ENCODE measurements at places on chromosomes 3 and 15. TPM values are rescaled to one million over a fixed set of nuclear protein-coding genes. Genes with fewer than 3 reads are reported as not detected.

DNA sequence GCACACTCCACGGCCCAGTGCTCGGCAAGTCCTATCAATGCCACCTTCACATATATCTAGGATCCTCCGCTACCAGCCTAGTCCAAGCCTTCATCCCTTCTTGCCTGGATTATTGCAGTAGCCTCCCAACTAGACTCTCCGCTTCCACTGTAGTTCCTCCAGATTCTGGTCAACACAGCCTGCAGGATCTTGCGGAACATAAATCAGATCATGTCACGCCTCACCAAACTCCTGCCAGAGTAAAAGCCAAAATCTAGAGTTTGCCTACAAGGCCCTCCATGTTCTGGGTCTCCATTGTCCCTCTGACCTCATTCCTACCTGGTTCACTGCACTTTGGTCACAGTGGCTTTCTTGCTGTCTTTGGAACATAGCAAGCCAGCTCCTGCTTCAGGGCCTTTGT, 3.6 kb downstream of the BDH1 start:
- DNase-seq = no peak

DNA sequence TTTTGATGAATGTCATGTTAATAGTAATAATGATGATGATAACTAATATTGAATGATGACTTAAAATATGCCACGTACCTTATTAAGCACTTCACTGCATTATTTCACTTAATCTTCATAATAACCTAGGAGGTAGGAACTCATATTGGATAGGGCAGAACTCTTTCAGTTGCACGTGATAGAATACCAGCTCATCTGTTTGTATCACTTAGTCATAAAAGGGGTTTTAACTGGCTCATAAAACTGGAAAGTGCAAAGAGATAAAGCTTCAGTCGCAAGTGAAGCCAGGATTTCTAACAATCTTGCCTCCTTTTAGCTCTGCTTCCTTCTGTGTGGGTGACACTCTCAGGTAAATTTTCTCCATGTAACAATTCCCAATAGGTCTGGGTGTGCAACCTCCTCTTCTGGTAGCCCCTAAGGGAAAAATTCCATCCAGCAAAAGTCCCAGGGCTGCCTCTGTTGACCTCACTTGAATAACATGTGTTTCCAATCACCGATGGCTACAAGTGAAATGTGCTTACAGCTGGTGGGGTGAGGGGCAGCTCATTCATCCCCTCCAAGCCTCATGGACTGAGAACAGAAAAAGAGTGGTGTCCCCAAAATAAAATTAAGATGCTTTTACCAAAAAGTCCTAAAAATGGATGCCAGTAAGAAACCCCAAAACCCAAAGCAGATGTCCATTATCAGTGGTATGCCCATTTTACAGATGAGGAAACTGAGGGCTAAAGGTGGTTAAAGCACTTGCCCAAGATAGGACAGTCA, 9.3 kb downstream of the GXYLT2 start:
- DNase-seq = no peak

The HIGD2B gene
- total RNA-seq = not detected

- no peak for DNase-seq
Measured at GRCh38 chr3:115100806-115101205, 46.3 kb downstream of the ZBTB20 start.

DNA sequence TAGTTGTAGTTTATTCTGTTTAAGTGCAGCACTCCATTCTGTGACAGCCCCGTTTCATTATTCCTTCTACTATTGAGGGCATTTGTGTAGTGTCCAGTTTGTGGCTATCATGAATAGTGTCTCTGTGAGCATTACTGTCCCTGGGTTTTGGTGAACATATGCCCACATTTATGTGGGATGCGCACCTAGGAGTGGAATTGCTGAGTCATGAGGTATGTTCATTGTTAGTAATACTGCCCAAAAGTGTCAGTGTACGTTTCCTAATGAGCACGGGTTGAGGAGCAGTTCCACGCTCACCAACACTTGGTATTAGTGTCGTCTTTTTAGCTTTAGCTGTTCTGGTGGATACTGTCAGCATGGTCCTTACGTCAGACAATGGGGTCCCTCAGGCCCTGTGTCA, 131.8 kb downstream of the SLCO3A1 start:
- no peak for DNase-seq

DNA sequence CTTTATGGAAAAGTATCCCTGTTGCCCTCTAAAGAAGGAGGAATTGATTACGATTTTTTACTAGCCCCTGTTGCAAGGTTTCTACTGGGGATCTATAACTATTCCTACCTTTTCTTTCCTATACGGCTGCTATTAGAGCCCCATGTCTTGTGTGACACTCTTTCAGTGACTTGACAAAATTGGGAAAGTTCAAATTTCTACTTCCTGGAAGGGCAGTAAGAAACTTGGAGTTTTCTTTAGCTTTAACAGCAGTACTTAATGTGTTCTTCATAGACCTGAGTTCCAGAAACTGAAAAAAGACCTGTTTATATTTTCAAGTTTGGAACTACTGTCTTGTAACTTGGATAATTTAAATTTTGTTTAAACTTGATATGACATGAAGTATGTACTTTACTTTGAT, 54.7 kb downstream of the TRPC1 start:
- no peak for DNase-seq

DNA sequence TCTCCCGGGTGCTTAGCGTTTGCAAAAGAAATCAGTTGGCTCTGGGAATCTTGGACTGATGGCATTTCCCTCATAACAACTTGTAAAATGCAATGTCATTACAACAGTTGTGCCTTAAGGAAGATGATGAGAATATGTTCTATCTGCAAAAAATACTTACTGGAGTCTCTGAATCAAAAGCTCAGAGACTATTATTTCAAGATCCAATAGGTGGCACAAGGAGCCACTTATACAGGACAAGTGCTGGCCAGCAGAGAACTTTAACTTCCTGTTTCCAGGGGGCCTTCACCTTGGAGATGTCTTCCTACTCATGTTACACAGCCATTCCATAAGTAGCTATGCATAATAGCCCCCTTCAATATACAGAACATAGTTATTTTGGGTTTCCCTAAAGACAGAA, 8.9 kb upstream of the RPS27L start:
- DNase-seq = no peak

GRCh38 chr3:7504886-7505775, 644.2 kb downstream of the GRM7 start:
- peak; percentile 1 for DNase-seq

- DNase-seq = no peak
Measured at GRCh38 chr3:182797876-182798275, 4.6 kb downstream of the ATP11B start.

GRCh38 chr3:45011756-45012508, 14.2 kb upstream of the CLEC3B start:
- DNase-seq = peak; percentile 98

DNA sequence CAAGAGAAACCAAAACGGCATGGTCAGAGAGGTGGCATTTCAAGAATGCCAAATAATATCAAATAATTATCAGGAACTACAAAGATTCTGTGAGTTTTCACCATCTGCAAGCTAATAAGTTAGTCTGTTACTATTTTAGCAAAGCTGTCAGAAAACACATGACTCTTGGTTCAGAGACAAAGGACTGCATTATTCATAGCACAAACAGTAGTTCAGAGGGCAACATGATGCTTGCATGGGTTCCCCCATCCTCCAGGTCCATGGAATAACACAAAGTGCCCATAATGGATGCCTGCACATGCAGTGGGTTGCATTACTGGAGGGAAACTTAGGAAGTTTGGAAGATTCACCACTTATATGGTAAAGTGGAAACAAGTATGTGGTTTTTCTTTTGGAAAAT, 228.8 kb upstream of the ALCAM start:
- DNase-seq = peak; percentile 5

Data from LHCN-M2 (cell line).